ENCODE measurements at places on chromosomes 13 and 19. TPM values are rescaled to one million over a fixed set of nuclear protein-coding genes. Genes with fewer than 3 reads are reported as not detected.

Gene SAMD4B
- 38.4 TPM for polyA plus RNA-seq

Gene ZNF93
- 3.9 TPM for polyA plus RNA-seq

Gene TRIP10
- polyA plus RNA-seq, result 70.3 TPM

Gene PEG3
- 2.2 TPM for polyA plus RNA-seq

Gene NLRP7
- 0.07 TPM for polyA plus RNA-seq

Gene UNC13A
- polyA plus RNA-seq, result 0.60 TPM

Gene S1PR4
- polyA plus RNA-seq, result not detected

Gene ZNF90
- polyA plus RNA-seq, result 1.8 TPM

Gene ERICH4
- not detected for polyA plus RNA-seq

Gene ANGPTL4
- polyA plus RNA-seq, result 10.3 TPM
